ENCODE measurements at places on chromosomes 12 and 14. TPM values are rescaled to one million over a fixed set of nuclear protein-coding genes. Genes with fewer than 3 reads are reported as not detected.

- no peak for DNase-seq
Measured at GRCh38 chr12:132190012-132190755, 45.9 kb downstream of the NOC4L start.

- DNase-seq, result no peak
Measured at GRCh38 chr14:65335411-65335947, 77.1 kb upstream of the FUT8 start.

- peak; percentile 4 for DNase-seq
Measured at GRCh38 chr12:118164798-118165486, 29.0 kb downstream of the PEBP1 start.

Gene FGF23
- not detected for total RNA-seq

GRCh38 chr14:75292886-75293285 is 14.3 kb downstream of the FOS start:
- no peak for DNase-seq

Gene KRT75
- total RNA-seq, result not detected

DNA sequence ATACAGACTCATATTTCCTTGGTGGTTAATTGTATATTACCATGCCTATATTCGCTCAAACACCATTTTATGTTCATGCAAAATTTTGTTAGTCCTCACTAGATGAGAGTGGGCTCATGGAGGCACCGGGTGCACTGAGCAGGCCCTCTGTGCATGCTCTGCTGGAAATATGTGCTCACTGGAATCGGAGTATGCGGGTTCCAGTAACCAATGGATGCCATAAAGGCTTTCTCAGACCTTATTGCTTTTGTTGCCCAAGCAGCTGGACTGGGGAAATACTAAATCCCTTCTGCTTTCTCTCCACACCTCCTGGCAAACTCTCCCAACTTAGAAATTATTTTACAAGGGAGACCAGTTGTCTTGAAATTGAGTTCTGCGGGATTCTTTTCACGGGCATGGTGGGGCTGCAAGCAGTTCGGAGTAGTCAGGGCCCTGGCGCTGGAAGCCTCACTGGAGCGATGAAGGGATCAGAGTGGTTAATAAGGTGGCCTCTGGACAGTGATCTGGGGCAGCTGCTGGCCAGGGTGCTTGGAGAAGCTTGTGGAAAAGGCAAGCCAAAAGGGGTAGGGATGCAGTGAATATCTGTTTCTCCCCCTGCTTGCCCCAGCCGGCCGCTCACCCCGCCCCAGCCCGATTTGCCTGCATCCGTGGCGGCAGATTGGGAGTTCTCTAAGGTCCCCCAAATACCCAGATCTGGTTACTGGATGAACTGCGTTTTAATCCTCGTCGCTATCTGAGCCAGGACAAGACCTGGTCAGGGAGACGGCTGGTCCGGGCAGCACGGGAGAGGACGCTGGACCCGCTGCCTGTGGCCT is 7.4 kb upstream of the HOXC6 start:
- no peak for DNase-seq

DNA sequence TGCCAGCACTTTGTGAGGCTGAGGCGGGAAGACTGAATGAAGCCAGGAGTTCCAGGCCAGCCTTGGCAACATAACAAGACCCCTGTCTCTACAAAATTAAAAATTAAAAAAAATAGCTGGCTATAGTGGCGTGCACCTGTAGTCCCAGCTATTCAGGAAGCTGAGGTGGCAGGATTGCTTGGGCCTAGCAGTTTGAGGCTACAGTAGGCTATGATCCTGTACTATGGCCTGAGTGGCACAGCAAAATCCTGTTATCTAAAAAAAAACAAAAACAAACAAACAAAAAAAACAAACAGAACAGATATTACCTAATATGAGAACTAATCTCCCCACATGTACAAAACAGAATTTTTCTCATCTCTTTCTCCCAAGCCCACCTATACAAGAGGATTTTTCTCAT is 15.7 kb downstream of the TMEM116 start:
- no peak for DNase-seq

DNA sequence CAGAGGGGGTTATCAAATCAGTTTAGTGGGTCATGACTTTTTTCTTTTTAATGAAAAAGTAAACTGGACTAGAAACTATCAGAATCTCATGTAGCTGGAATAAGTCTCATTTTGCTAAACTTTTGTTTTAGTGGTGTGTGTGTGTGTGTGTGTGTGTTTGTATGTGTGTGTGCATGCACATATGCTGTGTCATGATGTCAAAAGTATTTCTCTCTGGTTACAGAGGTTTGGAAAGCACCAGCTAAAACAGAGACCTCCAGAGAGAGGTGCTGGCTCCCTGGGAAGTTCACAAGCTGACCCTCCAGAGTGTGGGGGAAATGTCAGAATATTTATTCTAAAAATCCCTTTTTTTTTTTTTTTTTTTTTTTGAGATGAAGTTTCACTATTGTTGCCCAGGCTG is 114.7 kb downstream of the LGMN start:
- no peak for DNase-seq

GRCh38 chr12:114834621-114835020 is 150.6 kb upstream of the TBX3 start:
- DNase-seq, result no peak

GRCh38 chr12:67449591-67450052 is 180.5 kb downstream of the CAND1 start:
- DNase-seq, result no peak

GRCh38 chr14:73403181-73403752 is 55.1 kb downstream of the NUMB start:
- DNase-seq, result no peak

DNA sequence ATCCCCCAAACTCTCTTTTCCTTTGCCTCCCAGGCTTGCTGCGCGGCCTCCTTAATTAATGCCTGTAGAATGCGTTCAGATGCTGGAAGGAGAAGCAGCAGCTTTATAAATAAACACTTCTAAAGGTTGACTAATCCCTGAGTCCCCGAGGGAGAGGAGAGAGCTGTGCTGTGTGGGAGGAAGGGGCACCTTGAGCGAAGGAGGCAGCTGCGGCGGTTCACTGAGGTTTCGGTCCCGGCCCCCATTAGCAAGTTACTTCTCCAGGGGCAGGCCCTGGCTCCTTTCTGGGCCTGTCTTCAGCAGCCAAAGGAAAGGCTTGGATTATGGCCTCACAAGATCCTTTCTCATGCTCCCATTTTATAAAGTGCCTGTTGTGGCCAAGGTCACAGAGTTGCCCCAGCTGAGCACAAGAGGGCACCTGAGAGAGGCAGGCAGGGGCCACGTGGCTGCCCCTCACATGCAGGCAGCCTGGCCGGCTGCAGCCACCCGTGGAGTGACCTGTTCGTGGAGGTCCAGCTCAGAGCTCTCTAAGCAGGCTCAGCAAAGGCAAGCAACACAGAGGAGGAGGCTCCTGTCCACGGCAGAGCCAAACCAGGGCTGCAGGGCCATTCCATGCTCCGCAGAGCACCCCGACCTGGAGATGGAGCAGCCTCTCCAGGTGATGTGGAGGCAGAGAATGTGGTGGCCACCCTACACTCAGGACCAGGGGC is 15.0 kb upstream of the CACNA2D4 start:
- DNase-seq, result peak; percentile 98

GRCh38 chr12:44847403-44847802 is 28.7 kb downstream of the NELL2 start:
- DNase-seq, result no peak

DNA sequence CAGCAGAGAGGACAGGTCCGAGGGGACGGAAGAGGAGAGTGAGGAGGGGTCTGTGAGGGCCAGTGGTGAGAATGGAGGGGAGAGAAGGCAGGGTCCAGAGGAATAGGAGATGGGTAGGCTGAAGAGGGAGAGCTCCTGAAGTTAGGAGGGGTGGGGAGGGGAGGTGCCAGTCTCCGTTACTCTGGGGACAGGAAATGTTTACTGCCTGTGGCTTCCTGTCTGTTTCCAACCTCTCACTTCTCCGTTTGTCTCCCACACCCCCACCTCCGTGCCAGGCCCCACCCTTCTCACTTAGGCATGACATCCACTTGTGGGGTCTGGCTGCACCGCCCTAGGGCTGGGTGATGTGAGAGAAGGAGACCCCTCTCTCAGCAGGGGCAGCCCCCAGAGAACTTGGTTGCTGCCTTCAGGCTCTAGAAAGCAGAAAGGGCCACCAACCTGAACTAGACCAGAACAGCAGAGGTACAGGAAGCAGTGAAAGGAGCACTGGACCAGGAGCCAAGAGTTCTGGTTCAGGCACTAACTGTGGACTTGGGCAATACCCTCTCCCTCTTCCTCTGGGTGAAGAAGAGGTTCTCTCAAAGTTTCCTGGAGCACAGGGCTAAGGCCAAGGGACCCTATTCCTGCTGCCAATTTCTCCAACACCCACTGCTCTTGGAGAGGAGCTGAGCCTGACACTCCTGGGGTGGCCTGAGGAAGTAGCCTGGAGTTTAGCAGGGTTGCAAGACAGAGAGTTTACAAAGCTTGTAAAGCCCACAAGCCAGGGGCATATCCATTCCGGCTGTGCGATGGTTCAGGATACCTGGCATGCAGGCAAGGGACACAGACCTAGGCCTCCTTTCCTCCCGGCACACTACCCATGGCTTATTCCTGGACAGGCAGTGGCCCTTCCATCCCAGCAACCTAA is 5.5 kb downstream of the ITGA5 start:
- DNase-seq, result no peak

DNA sequence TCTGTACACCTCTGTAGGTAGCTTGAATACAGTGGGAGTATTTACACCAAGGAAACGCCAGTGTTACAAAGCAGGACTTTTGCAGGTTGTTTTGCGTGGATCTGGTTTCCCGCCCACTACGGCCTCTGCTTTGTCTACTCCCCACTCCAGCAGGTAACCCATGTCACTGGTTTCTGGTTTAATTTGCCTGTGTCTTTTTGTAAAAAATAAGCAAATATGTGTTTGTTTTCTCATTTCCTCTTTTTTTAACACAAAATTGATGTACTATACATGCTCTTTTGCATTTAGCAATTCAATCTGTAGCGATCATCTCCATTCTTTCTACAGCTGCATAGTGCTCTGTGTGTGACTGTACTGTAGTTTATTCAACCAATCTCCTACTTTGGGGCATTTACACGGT is 43.4 kb upstream of the SCN8A start:
- no peak for DNase-seq

- DNase-seq, result no peak
Measured at GRCh38 chr12:7797698-7798398, 8.6 kb downstream of the NANOG start.

DNA sequence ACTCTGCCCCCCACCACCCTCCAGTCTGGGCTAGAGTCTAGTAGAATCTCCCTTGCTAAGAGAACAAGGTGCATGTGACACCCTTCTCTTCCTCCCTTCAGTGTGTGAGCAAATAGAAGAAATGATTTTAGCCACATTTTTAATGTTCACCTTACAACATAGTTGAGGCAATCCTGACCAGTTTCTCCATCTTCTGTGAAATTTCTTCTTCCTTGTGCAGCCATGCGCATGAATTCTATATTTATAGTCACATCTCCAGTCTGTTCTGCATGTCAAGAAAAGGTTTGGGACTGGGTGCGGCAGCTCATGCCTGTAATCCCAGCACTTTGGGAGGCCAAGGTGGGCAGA is 9.5 kb upstream of the LTA4H start:
- no peak for DNase-seq

Gene SERPINA6
- not detected for total RNA-seq

- no peak for DNase-seq
Measured at GRCh38 chr12:24751181-24751580, 197.7 kb downstream of the BCAT1 start.

Gene TMPRSS12
- total RNA-seq, result not detected

- DNase-seq, result peak; percentile 44
Measured at GRCh38 chr14:74906925-74907521, 16.0 kb downstream of the RPS6KL1 start.

DNA sequence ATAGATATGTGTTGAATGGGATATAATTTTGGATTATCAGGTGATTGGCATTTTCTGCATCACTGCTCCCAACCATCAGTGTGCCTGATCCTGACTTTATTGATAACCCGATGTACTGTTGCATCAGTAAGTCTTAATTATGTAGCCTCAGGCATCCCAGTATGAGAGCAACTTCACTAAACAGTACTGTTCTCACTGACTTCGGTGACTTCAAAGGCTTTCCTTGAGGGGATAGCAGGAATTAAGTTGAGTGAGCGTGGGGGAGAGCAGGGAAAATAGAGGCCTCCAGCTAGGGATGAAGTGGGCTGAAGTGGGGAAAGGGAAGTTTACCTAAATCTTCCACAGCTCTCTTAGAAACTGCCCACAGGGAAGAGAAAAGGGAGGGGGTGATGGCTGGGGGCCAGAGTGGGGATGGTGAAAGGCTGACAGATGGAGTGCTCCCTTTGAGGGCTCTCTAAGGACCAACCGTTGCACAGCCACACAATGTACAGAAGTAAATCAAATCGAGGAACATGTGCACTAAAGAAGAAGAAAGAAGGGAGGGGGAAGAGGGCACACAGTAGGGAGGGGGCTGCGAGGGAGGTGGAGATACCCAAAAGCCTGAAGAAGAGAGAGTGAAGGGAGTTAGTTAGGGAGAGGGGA is 10.7 kb upstream of the NEUROD4 start:
- DNase-seq, result no peak

DNA sequence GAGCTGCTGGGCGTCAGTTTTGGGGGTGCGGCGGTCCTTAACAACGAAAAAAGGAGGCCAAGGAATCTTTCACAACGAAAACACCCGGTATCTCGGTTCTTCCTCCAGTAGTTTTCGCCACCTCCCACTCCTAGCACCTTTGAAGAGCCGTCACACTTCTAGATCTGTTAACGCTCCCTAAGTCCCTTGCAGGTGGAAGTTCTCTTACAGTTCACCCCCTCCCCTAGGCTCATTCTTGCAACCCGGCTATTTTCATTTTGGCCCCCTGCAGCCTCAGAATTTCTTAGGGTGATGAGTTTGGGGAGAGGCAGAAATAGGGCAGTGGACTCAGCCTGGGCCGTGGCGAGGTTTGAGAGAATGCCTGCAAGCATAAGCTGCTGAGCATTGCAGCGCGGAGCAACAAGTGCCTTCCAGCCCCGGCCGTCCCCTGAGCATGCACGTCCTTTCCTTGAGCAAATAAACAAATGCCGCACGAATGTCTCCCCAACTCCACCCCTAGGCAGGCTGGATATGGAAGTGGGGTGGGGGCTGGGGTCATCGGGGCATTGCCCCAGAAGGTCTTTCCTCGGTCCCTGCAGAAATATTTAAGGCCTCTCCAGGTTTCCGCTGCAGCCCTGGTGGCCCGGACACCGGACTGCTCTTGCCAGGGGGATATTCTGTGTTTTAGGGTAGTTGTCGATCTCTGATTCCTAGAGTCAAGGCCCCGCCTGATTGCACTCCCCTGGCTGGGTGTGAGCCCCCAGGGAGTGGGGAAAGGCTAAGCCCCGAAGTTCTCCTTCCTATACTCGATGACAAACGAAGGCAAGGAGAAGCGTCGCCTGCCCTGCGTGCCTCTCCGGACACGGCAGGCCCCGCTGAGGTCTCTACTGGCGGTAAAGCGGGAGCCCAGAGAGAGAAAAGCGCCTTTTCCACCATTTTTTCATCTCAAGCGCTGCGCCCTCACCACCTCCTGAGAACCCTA is 1.6 kb downstream of the RFX4 start:
- no peak for DNase-seq

Gene NFE2
- not detected for total RNA-seq

- DNase-seq, result no peak
Measured at GRCh38 chr12:116303929-116304328, 26.4 kb upstream of the MED13L start.

- peak; percentile 57 for DNase-seq
Measured at GRCh38 chr14:90397425-90398314, 841 bp downstream of the CALM1 start.

- DNase-seq, result no peak
Measured at GRCh38 chr14:60313093-60313492, 64.1 kb downstream of the PPM1A start.

- no peak for DNase-seq
Measured at GRCh38 chr14:21454843-21455544, 929 bp downstream of the CHD8 start.

All from SJCRH30 (cell line).